Muscle of leg (tissue), 16 donors: ENCODE measurements at places on chromosomes 16 and 17. TPM values are rescaled to one million over a fixed set of nuclear protein-coding genes. Genes with fewer than 3 reads are reported as not detected.

- no peak overlapping the region for H3K4me3 ChIP-seq
- H3K4me1 ChIP-seq, result no peaks in the 10 kb centered on the region
- no peak overlapping the region for H3K27ac ChIP-seq
- peaks cover 6% of the 10 kb centered on the region for H3K36me3 ChIP-seq
- no peaks in the 10 kb centered on the region for H3K27me3 ChIP-seq
- no peak for DNase-seq
These were observed 10.9 kb downstream of the TRAP1 start for GRCh38 chr16:3706253-3707012.

RAC3 gene
- 11.2 TPM for total RNA-seq

DNA sequence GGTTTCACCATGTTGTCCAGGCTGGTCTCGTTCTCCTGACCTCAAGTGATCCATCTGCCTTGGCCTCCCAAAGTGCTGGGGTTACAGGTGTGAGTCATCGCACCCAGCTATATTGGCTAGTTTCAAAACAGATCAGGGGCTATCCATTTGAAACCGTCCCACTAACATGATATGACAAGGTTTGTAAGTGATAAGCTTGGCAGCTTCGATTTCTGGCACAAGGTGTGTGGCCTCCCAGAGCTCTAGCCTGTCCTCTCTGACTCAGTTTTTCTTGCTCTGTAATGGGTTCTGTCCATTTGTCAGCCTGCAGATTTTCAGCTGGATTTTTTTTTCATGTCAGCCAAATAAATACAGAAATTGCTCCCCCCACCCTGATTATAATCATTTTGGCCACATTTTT, 31.8 kb upstream of the TENT4B start:
- H3K27ac ChIP-seq, result no peak overlapping the region
- no peak for DNase-seq
- H3K4me1 ChIP-seq, result no peaks in the 10 kb centered on the region
- no peak overlapping the region for H3K4me3 ChIP-seq
- no peaks in the 10 kb centered on the region for H3K36me3 ChIP-seq
- H3K27me3 ChIP-seq, result no peaks in the 10 kb centered on the region

GRCh38 chr16:56352351-56353053, 72.8 kb downstream of the AMFR start:
- H3K27ac ChIP-seq, result no peak overlapping the region
- H3K36me3 ChIP-seq, result no peaks in the 10 kb centered on the region
- no peaks in the 10 kb centered on the region for H3K27me3 ChIP-seq
- no peak overlapping the region for H3K4me3 ChIP-seq
- peaks cover 4% of the 10 kb centered on the region for H3K4me1 ChIP-seq
- no peak for DNase-seq

DNA sequence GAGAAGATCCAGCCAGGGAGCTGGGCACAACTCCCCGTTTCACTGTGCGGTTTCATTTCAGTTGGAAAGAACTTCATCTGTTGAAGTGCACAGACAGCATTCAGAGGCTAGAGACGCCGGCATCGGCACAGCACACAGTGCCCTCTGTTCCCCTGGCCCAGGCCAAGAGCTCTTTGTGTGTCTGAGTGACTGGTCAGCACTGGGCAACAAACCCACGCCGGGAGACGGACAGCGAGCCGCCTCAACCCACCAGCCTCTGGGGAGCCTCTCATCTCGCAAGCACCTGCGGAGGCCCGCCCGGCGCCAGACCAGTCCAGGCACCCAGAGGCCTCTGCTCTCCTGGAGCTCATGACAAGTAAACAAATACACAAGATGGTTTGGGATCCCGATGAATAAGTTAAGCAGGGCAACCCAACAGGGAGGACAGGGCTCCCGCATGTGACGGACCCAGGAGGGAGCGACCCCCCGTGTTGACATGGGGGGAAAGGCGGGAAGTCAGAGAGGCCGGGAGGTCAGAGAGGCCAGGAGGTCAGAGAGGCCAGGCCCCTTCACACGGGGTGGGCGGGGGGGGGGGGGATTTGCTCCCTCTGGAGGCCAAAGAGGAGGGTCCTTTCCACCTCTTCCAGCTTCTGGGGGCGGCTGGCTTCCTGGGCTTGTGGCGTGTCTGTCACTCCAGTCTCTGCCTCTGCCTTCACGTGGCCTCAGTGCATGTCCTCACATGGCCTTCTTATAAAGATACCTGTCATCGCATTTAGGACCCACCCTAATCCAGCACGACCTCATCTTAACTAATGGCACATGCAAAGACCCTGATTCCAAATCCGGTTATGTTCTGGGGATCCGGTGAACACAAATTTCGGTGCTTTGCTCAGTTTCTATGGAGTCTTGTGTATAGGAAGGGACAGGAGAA, 25.8 kb upstream of the KLHDC4 start:
- no peak for DNase-seq
- no peak overlapping the region for H3K27ac ChIP-seq
- H3K36me3 ChIP-seq, result no peaks in the 10 kb centered on the region
- no peak overlapping the region for H3K4me3 ChIP-seq

IGFALS gene
- total RNA-seq, result 0.22 TPM

GRCh38 chr16:50609049-50609448, 60.9 kb downstream of the NKD1 start:
- peaks cover 49% of the 10 kb centered on the region for H3K4me1 ChIP-seq
- no peak for DNase-seq
- H3K36me3 ChIP-seq, result no peaks in the 10 kb centered on the region

GRCh38 chr16:56637814-56638750, at the start of gene MT1A:
Gene MT1A (plus strand): TSS chr16:56638666. CDS start chr16:56638739, 73 bp downstream.
- H3K27me3 ChIP-seq, result peaks cover 93% of the 10 kb centered on the region
- peaks cover 19% of the 10 kb centered on the region for H3K4me1 ChIP-seq
- peak within 1 kb of the TSS; percentile 46 for H3K4me3 ChIP-seq
- no peak within 1 kb of the TSS for H3K27ac ChIP-seq
- DNase-seq, result peak; percentile 72
- H3K36me3 ChIP-seq, result no peaks in the 10 kb centered on the region

DNA sequence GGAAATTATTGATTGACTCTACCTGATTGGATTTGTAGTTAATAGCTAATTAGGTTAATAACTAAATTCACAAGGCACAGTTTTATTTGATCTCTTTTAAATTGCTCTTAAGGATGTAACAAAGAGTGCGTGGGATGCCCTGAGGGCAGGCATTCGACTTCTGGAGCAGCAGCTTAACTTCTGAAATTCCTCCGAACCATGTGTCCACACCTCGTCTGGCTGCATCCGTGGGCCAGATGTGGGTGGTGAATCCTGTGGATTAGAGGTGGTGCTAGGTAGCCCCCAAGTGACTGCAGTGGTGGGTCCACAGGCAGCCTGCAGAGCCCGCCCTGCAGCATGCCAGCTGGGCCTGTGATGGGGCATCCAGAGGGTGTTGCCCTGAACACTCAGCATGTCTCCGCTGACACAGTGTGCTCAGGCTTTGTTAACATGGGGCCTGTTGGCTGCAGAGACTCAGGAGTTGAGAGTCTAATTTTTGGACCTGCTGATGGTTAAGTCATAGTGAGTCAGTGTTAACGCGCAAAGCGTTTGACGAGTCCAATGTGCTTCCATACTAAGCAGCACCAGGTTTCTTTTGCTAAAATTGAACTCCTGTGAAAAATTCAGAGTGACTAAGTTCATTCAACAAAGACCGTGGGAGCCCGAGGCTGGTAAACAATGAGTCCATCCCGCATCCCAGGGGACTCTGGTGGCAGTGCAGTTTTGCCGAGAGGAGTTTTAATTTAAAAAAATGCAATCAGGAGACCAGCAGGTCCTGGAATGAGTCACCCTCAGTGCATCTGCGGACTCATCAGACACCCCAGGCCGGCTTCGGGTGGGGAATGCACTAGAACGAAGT, 3.8 kb upstream of the NPB start:
- H3K36me3 ChIP-seq, result peaks cover 68% of the 10 kb centered on the region
- peaks cover 11% of the 10 kb centered on the region for H3K4me1 ChIP-seq
- H3K27me3 ChIP-seq, result peaks cover 16% of the 10 kb centered on the region
- H3K27ac ChIP-seq, result no peak overlapping the region
- no peak overlapping the region for H3K4me3 ChIP-seq

GRCh38 chr16:2486645-2487516, 12.0 kb downstream of the TBC1D24 start:
- peak; percentile 48 for DNase-seq
- H3K4me1 ChIP-seq, result peaks cover 58% of the 10 kb centered on the region
- no peak overlapping the region for H3K4me3 ChIP-seq
- H3K27me3 ChIP-seq, result no peaks in the 10 kb centered on the region
- peak overlapping the region; percentile 20 for H3K27ac ChIP-seq

TMEM235 gene
- total RNA-seq, result 0.04 TPM

- peaks cover under 1% of the 10 kb centered on the region for H3K4me1 ChIP-seq
- no peak overlapping the region for H3K4me3 ChIP-seq
- no peaks in the 10 kb centered on the region for H3K36me3 ChIP-seq
- H3K27me3 ChIP-seq, result no peaks in the 10 kb centered on the region
These were observed 126.9 kb downstream of the MRTFB start for GRCh38 chr16:14198012-14198411.

ABCC11 gene
- 0.04 TPM for total RNA-seq

DNA sequence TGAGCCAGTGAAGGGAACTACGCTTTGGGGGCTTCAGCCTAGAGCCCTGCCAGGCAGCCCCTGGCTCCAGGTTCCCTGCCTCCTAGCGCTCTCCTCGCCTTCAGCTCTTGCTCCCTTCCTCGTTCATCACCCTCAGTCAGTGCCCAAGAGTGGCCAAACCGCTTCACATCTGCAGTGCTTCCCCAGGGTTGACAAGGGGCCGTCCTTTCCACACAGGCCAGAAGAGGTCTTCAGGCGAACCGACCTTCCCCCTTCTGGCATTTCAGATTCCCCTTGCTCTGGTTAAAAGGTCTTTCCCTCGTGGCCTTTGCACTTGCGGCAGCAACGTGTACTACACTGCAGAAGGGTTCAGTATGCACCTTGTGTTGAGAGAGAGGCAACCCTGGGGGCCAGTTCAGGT, 4.1 kb downstream of the RASD1 start:
- peaks cover 6% of the 10 kb centered on the region for H3K27me3 ChIP-seq
- H3K4me1 ChIP-seq, result peaks cover 56% of the 10 kb centered on the region
- H3K4me3 ChIP-seq, result no peak overlapping the region
- no peak overlapping the region for H3K27ac ChIP-seq

DNA sequence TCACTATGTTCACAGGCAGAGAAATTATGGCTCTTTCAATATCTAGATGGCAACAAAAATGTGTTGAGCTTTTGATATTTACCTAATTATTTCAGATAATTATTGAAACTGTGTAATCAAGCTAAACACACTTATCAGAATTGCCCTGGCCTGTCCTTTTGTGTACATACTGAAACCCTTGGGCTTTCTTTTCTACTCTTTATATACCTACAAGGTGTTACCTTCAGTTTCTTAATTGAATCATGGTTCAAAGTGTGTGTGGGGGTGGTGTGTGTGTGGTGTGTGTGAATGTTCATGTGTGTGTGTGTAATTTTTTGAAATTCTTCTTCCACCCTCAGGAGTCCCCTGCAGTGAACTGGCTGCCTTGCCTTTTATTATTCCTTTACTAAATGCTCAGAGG, 506.8 kb upstream of the SOX9 start:
- no peaks in the 10 kb centered on the region for H3K36me3 ChIP-seq
- no peak overlapping the region for H3K27ac ChIP-seq
- no peaks in the 10 kb centered on the region for H3K27me3 ChIP-seq
- no peak overlapping the region for H3K4me3 ChIP-seq
- DNase-seq, result no peak
- no peaks in the 10 kb centered on the region for H3K4me1 ChIP-seq

GRCh38 chr16:31508706-31509195, 560 bp upstream of the RUSF1 start:
- peak; percentile 86 for DNase-seq
- H3K36me3 ChIP-seq, result peaks cover 17% of the 10 kb centered on the region
- peak overlapping the region; percentile 93 for H3K27ac ChIP-seq
- peaks cover 17% of the 10 kb centered on the region for H3K4me1 ChIP-seq
- no peaks in the 10 kb centered on the region for H3K27me3 ChIP-seq
- H3K4me3 ChIP-seq, result peak overlapping the region; percentile 99

DNA sequence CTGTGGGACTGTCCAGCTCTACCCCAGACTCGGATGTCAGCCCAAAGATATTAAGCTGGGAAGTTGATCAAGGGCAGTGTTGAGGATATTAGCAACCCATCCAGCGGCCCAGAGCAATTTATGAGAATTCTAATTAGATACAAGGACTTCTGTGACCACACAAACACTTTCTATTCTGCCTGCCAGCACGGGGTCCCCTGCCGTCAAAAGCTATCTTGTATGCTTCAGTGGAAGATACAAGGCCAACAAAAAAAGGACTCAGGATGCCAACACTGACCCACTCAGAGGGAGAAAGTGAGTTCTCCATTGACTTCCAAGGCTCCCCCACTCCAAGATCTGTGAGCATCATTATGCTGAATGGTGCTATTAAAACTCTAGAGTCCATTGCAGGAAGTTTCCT, 390.7 kb downstream of the GRIN2A start:
- H3K36me3 ChIP-seq, result no peaks in the 10 kb centered on the region
- H3K27me3 ChIP-seq, result no peaks in the 10 kb centered on the region
- no peak overlapping the region for H3K27ac ChIP-seq
- H3K4me1 ChIP-seq, result no peaks in the 10 kb centered on the region
- DNase-seq, result no peak
- no peak overlapping the region for H3K4me3 ChIP-seq

DNA sequence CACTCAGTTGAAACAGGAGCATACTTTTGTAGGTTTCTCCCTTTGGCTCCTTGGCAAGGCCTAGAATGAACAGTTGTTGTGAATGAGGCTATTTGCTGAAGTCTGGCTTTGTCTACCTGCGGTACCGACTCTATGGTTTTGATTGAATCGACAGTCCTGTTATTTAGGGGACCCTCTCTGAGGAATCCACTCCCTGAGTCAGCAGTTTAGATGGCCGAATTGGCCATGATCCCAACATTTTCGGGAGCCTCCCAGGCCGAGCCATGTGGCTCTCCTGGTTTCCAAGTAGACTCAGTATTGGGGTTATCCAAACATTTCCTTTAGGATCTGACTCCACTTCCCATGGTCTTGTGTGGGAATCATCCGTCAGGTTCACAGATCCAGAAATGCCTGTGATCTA, 394.8 kb upstream of the MAF start:
- H3K27ac ChIP-seq, result no peak overlapping the region
- no peak for DNase-seq
- no peaks in the 10 kb centered on the region for H3K36me3 ChIP-seq
- no peaks in the 10 kb centered on the region for H3K27me3 ChIP-seq
- no peak overlapping the region for H3K4me3 ChIP-seq
- no peaks in the 10 kb centered on the region for H3K4me1 ChIP-seq
